Calu3 (cell line): ENCODE measurements at places on chromosomes 3 and 15. TPM values are rescaled to one million over a fixed set of nuclear protein-coding genes. Genes with fewer than 3 reads are reported as not detected.

The KBTBD8 gene
- total RNA-seq: 4.1 and 5.9 TPM in 2 replicates

DNA sequence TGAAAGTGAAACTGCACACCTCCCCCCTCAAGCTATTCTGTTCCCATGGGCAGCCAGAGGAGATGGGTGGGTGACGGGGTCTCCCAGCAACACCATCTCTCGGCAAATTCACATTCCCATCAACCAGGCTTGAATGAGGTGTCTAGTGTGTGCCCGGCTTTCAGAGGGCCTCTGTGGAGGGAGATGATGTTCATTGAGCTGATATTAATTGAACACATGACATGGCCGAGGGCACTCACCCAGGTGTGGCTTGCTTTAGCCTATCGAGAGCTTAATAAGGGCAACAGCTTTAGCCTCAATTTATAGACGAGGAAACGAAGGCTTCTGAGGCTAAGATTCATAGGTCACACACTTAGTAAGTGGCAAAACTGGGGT lies 288.0 kb downstream of the UACA start:
- H3K36me3 ChIP-seq: peaks cover 8% of the 10 kb centered on the region
- no peak for DNase-seq
- H3K27ac ChIP-seq: peak overlapping the region; percentile 75
- peaks cover 29% of the 10 kb centered on the region for H3K4me1 ChIP-seq

The ESYT3 gene
- 3.2 and 3.5 TPM in 2 replicates for total RNA-seq

DNA sequence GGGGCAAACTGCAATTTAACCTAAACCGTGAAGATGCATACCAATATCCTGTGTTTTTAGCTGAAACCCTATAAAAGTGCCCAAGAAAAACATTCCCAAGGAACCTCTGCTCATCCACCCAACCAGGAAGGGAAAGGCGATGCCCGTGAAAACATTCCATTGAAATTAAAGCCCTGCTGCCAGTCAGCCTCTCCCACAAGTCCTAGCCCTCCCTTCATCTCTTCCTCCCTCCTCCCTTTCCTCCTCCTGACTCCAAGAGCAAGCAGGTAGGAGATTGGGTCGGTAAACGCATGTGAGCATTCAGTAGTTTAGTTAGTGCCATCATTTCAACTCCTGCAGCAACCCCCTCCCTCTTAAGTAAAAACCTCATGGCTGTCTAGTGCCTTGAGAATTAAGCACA lies 27.7 kb downstream of the HES1 start:
- H3K27ac ChIP-seq: no peak overlapping the region
- H3K36me3 ChIP-seq: no peaks in the 10 kb centered on the region
- no peaks in the 10 kb centered on the region for H3K27me3 ChIP-seq
- DNase-seq: no peak
- H3K4me1 ChIP-seq: peaks cover 32% of the 10 kb centered on the region
- no peak overlapping the region for H3K4me3 ChIP-seq

DNA sequence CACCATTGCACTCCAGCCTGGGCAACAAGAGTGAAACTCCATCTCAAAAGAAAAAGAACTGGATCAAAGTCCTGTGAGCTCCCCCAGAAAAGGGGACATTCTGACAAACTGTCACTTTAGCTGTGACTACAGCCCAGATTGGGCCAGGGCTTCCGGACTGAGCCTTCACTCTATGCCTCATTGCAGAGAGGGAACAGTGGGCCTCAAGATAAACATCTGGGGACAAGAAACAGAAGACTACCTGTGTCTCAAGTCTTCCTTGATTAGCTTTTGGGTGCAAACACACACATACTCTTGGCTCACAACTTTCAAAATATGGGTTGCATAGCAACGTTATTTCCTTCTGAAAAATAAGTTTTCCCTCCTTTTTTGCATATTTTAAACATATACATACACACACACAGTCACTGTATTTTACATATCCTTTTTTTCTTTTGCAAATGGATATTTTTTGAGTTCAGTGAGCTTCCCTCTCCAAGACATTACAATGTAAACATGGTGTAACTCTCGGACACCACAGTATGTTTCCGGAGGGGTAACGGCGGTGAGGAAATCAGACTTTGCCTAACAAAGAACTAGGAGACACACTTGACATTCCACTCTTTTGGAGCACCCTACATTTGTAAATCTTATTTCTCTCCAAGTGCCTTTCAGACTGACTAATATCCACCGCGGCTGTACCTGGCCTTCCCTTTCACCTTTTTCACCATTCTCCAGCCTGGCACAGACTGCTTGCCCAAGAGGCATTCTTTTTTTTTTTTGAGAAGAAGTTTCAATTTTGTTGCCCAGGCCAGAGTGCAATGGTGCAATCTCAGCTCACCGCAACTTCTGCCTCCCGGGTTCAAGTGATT lies 3.5 kb downstream of the TKT start:
- H3K4me3 ChIP-seq: peak overlapping the region; percentile 87
- H3K36me3 ChIP-seq: peaks cover 59% of the 10 kb centered on the region
- H3K4me1 ChIP-seq: peaks cover 43% of the 10 kb centered on the region
- H3K27ac ChIP-seq: peak overlapping the region; percentile 80

GRCh38 chr3:134333522-134334181 lies 40.6 kb downstream of the AMOTL2 start:
- H3K36me3 ChIP-seq: no peaks in the 10 kb centered on the region
- H3K27me3 ChIP-seq: no peaks in the 10 kb centered on the region
- peaks cover 86% of the 10 kb centered on the region for H3K4me1 ChIP-seq
- no peak overlapping the region for H3K4me3 ChIP-seq
- no peak for DNase-seq
- H3K27ac ChIP-seq: no peak overlapping the region

- H3K27me3 ChIP-seq: no peaks in the 10 kb centered on the region
- H3K27ac ChIP-seq: no peak overlapping the region
- no peak overlapping the region for H3K4me3 ChIP-seq
These were observed 65.7 kb downstream of the CDIN1 start for GRCh38 chr15:36645106-36645505.
